ENCODE measurements at places on chromosomes 16 and 17.

GRCh38 chr16:81633680-81634379 is 145.3 kb upstream of the PLCG2 start:
- peaks cover 23% of the 10 kb centered on the region for H3K4me1 ChIP-seq
- no peaks in the 10 kb centered on the region for H3K27me3 ChIP-seq

- H3K4me3 ChIP-seq = no peak overlapping the region
- no peaks in the 10 kb centered on the region for H3K27me3 ChIP-seq
- H3K36me3 ChIP-seq = no peaks in the 10 kb centered on the region
Measured at GRCh38 chr16:52022980-52023379, 524.0 kb downstream of the TOX3 start.

DNA sequence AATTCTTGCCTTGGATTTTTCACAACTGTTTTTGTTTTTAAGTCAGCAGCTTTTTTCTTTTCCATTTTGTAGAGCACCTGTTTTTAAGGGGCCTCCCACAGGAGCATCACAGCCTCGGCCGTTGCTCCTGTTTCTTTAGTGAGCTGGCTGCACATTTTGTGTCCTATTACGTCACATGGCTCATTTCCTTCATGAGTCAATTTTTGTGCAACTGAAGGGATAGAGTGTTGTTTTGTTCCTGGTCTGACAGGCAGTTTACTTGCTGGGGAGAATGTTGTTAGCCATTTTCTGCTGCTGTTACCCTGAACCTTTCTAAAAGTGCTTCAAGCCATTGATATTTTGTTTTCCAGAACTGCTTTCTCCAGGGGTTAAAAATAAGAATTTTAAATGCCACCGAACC is 45.0 kb upstream of the CRISPLD2 start:
- no peaks in the 10 kb centered on the region for H3K27me3 ChIP-seq
- H3K4me1 ChIP-seq = peaks cover 6% of the 10 kb centered on the region
- H3K36me3 ChIP-seq = peaks cover 54% of the 10 kb centered on the region
- peak; percentile 98 for DNase-seq
- no peak overlapping the region for H3K4me3 ChIP-seq
- no peak overlapping the region for H3K27ac ChIP-seq

GRCh38 chr17:74332017-74332650 is 6.1 kb downstream of the KIF19 start:
- H3K27me3 ChIP-seq = no peaks in the 10 kb centered on the region
- no peaks in the 10 kb centered on the region for H3K4me1 ChIP-seq
- no peak overlapping the region for H3K4me3 ChIP-seq
- no peak overlapping the region for H3K27ac ChIP-seq
- no peaks in the 10 kb centered on the region for H3K36me3 ChIP-seq

- no peak overlapping the region for H3K27ac ChIP-seq
- H3K4me3 ChIP-seq = no peak overlapping the region
- peaks cover 74% of the 10 kb centered on the region for H3K36me3 ChIP-seq
Measured at GRCh38 chr16:46918905-46919792, 35.0 kb downstream of the GPT2 start.

DNA sequence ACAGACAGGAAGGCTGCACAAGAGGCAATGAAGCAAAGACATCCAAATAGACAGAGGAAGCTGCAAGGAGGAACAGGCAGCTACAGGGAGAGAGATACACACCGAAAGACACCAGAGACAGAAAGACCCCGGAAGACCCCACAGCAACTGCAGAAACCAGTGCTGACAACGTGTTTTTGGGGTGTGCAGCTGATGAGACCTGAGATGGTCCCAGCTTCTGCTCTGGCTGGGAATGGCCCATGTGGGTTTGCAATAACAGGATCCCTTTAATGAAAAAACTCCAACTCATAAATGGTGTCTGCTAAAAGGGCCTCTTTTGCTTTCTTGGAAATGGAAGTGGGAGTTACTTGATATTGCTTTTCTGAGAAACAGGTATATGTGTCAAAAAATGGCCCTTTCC is 101.5 kb upstream of the CDH11 start:
- no peak for DNase-seq
- H3K27me3 ChIP-seq = no peaks in the 10 kb centered on the region
- H3K4me3 ChIP-seq = no peak overlapping the region
- H3K27ac ChIP-seq = no peak overlapping the region
- H3K4me1 ChIP-seq = no peaks in the 10 kb centered on the region
- no peaks in the 10 kb centered on the region for H3K36me3 ChIP-seq

DNA sequence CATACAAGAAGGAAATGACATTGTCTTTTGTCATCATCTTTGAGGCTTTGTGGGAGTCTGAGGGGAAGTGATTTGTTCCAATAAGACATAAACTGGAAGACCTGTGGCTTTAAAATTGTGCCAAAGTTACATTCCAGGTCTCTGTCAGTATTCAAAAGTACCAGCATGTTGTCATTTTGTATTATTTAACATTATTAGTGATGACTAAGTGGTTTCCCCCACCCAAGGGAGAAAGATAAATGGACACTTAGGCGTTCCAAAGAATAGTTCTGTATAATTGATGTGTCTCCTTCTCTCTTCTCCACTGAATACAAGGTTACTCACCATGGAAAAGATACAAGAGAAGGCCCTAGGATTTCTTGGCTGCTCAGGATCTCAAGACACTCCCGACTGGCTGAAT is 3.8 kb downstream of the CFAP97D1 start:
- H3K4me3 ChIP-seq = no peak overlapping the region
- H3K27me3 ChIP-seq = no peaks in the 10 kb centered on the region
- H3K27ac ChIP-seq = no peak overlapping the region
- peaks cover 7% of the 10 kb centered on the region for H3K4me1 ChIP-seq
- H3K36me3 ChIP-seq = no peaks in the 10 kb centered on the region
- peak; percentile 52 for DNase-seq

- peaks cover 4% of the 10 kb centered on the region for H3K4me1 ChIP-seq
- H3K27me3 ChIP-seq = no peaks in the 10 kb centered on the region
- no peak overlapping the region for H3K27ac ChIP-seq
- no peak overlapping the region for H3K4me3 ChIP-seq
Measured at GRCh38 chr16:27690608-27691007, 140.7 kb downstream of the KATNIP start.

- no peak overlapping the region for H3K4me3 ChIP-seq
- no peak overlapping the region for H3K27ac ChIP-seq
- DNase-seq = no peak
- no peaks in the 10 kb centered on the region for H3K27me3 ChIP-seq
Measured at GRCh38 chr17:653724-654123, 60.9 kb downstream of the VPS53 start.

All from IMR-90 (cell line).